ENCODE measurements at places on chromosomes 4 and X.

- DNase-seq: no peak
Measured at GRCh38 chr4:176717237-176717636, 75.5 kb downstream of the VEGFC start.

DNA sequence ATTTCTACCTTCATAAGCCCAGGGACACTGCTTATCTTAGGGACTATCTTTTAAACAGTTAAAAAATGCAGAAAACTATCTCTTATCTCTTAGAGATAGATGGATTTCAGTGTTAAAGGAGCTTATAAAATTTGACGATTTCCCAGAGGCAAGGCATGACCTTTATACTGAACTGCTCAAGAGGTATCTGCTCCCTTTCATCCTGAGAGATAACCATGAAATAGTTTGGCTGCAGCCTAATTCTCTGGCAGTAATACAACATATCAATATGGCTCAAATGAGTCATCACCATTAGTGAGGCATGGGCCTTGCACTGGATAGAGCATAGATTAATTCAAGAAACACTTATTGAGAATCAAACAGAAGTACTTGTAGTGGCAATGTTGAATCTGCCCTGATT lies 348.2 kb upstream of the GRIA3 start:
- no peak for DNase-seq

DNA sequence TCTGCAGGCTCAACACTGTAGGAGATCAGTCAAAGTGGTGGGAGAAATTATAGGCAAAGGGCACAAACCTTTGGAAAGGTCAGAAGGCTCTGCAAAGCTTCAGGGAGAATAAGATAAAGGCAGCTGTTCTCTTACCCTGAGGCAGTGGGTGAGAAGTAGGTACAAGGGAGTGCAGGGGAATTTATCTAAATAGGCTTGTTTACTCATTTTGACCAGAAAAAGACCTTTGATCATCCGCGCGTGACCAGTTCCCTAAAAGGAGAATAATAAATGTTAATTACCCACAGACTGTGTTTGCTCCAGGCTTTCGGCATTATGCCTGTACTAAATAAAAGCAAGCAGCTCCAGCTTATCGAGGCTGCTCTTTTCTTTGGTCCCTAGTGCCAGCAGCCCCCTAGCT lies 9.3 kb downstream of the FGFBP2 start:
- no peak for DNase-seq

DNA sequence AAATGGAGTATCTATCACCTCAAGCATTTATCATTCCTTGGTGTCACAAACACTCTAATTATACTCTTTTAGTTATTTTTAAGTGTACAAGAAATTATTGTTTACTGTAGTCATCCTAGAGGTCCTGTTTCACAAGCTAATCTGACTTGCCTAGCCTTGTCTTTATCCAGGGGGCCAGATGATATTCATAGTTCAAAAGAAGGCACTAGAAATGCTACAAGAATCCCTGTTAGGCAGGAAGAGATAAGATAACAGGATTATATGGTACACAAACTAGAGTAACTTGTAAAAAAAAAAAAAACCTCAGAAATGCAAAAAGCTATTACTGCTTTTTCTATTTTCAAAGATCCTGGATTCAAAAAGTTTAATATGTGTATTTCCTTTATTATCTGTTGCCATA lies 95.8 kb downstream of the MBNL3 start:
- DNase-seq: no peak

DNA sequence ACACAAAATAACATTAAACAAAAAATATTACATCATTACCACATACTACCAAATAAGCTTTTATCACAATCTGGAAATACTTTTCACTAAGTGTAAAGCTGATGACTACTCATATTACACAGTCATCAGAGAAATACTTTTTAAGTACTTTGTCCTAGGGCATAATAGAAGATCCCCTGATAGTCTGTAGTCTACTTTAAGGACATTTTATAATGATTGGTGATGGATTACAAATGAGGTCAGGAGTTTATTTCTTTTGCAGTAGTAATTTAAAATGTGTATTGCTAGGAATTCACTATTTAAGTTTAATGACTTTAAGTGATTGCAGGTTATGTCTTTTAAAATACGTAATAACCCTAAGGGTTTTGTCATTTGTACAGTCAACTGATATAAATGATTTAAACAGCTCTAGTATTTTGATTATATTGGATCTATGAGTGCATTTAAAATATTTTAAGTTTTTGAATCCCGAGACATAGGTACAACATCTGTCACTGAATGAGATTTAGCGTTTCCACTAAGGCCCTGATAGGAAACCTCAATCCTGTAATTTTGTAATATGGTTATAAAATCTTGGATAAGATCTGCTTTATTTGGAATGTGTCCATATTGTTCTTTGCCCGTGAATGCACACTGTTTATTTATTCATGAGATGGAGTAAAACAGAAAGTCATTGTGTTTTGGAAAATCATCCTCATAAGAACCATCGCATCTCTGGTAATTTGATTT lies 189.5 kb downstream of the ARAP2 start:
- no peak for DNase-seq

- no peak for DNase-seq
Measured at GRCh38 chr4:33111117-33111516, 2390.9 kb downstream of the PCDH7 start.

DNA sequence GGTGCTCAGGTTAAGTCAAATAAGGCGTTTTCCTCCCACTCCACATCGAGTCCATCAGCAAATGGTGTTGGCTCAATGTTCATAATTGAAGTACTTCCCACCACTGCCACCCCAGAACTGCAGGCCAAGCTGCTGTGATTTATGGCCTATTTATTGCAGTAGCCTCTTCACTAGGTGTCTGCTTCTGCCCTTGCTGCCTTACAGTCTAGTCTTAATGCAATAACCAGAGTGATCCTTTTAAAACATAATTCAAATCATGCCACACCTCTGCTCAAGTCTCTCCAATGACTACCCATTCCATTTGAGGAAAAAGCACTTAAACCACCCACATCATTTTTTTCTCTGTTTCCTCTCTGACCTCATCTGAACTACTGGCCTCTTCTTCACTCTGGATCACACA lies 220.3 kb downstream of the KCNIP4 start:
- no peak for DNase-seq

- no peak for DNase-seq
Measured at GRCh38 chr4:15779809-15780208, 1.7 kb downstream of the CD38 start.

DNA sequence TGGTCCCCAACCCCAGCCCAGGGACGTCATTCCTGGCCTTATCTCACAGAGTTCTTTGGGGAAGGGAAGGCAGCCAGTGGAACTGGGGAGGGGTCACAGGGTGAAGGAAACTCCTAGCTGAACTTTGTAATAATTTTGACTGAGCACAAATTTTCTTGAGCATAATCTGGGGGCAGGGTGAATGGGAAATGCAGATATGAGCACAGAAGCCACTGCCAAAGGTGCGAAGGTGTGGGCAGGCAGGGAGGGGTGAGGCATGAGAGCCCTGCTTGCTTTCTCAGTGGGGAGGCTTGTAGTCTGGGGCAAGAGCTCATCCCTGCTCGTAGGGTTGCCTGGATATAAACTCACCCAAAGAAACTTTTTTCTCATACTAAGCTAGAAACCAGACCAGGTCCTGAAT lies 34.9 kb downstream of the MGAT4D start:
- DNase-seq: no peak

DNA sequence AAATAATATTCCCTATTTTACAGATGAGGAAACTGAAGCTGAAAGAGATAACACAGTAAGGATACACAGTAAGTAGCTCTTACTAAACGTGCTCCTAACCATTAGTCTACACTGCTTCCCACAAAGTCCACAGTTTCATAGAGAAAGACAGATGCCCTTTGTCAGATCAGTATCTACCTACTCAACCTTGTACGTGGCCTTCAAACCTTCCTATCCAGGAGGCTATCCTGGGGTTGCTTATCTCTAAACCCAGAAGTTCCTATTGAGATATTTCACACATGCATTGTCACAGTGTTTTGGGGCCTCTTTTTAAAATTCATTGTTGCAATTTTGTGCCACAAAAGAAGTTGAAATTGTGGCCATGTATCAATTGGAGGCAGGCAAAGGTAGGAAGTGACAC lies 208.0 kb downstream of the ENOX2 start:
- no peak for DNase-seq

- no peak for DNase-seq
Measured at GRCh38 chr4:109191216-109191615, 111.2 kb downstream of the COL25A1 start.

- DNase-seq: peak; percentile 57
Measured at GRCh38 chrX:20315140-20315539, 48.4 kb upstream of the RPS6KA3 start.

DNA sequence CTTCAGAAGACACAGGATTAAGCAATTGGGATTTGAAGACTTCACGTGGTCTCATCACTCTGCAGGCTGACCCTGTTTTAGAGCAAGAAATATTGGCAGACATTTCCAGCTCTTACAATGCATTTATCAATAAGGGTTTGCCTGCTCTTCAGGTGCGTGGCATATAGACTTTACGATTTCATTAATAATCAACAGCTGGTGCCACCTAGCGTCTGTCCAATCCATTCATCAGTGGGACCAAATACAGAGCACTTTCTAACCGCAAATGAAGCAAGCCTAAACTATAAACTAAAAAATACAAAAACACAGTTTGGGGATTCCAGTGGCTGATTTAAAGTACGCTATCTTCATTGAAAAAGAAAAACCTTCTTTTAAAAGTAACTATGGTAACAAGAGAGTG lies 125.4 kb upstream of the DMD start:
- DNase-seq: no peak

GRCh38 chr4:129614611-129615010 lies 518.7 kb downstream of the C4orf33 start:
- no peak for DNase-seq

- DNase-seq: peak; percentile 11
Measured at GRCh38 chrX:13051529-13052172, 7.2 kb upstream of the FAM9C start.

- DNase-seq: no peak
Measured at GRCh38 chr4:94802091-94802490, 44.3 kb downstream of the BMPR1B start.

DNA sequence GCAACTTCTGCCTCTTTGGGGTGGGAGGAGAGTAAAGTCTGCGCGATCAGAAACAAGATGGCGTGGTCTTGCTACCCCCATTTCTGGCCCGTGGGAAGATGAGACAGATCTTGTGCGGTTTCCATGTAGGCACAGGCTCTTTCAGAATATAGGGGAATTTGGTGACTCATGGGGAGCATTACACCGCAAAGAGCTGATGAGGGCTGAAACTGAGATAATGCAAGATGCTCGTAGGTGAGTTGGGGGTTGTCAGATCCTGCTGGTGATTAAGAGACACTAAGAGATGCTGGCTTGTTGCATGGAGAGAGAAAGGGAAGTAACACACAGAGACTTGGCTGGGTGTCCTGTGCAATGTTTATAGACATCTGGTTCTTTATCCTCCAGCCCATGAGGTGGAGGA lies 1.5 kb downstream of the EVC start:
- peak; percentile 89 for DNase-seq

- peak; percentile 36 for DNase-seq
Measured at GRCh38 chrX:13266641-13267345, 53.1 kb downstream of the ATXN3L start.

GRCh38 chr4:2364654-2365053 lies 53.8 kb downstream of the ZFYVE28 start:
- peak; percentile 2 for DNase-seq

DNA sequence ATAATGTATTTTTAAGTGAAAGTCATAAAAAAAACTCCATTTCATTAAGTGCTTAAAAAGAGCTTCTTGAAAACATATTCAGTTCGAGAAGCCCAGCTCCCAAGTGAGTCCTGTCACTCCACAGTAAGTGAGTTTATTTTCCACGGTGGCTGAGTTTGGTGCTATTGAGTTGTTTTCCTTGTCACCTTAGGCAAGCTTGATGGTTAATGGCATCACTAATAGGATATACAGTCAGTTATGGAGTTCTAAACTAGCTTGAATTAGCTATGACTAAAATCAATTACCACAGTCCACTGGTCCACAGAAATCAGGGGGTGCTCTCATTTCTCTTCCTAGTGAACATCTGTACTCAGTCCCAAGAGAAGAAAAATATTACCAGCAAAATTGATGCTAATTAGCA lies 1526.2 kb upstream of the IGFBP7 start:
- no peak for DNase-seq

DNA sequence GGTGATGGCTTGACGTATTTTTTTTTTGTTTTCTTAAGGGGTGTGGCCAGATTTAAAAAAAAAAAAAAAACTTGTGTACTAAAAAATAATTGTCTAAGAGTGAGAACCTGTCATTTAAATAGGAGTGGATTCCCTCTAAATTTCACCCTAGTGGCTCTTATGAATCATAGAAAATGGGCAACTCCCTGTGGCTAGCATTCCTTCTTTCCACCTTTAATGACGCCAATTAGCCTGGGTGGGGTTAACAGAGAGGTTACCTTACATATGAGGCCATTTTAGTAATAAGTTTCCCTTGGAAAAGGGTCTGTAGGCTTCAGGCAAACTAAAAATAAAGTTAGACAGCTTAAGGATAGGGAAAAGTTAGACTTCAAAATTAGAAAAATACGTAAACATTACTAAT lies 223.5 kb upstream of the FAM241A start:
- peak; percentile 26 for DNase-seq

DNA sequence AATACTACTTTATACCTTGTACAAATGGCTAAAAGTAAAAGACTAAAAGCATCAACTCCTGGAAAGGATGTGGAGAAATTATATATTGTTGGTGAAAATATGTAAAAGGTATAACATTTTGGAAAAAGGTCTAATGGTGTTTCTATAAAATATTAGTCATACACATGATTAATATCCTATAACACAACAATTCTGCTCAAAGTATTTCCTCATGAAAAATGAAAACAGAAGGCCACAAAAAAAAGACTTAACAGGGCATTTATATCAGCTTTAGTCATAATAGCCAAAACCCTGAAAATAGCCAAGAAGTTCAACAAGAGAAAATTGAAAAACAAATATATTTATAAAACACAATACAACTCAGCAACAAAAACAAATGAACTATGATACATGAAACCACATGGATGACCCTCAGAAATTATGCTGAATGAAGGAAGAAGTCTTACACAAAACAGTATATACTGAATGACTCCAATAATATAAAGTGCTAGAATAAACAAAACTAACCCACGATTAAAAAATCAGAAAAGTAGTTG lies 38.8 kb downstream of the TBCK start:
- DNase-seq: no peak

GRCh38 chr4:116668190-116668589 lies 417.2 kb downstream of the TRAM1L1 start:
- DNase-seq: no peak

- no peak for DNase-seq
Measured at GRCh38 chr4:41881981-41882624, 53.1 kb upstream of the TMEM33 start.

- DNase-seq: no peak
Measured at GRCh38 chr4:8866828-8867623, 4.6 kb downstream of the HMX1 start.

GRCh38 chrX:97766501-97767095 lies 882.9 kb downstream of the RPA4 start:
- DNase-seq: no peak

Data from foreskin keratinocyte (primary cell).